ENCODE measurements at places on chromosomes 4 and X.

- no peak for DNase-seq
These were observed 67.7 kb downstream of the RHOH start for GRCh38 chr4:40264497-40264896.

DNA sequence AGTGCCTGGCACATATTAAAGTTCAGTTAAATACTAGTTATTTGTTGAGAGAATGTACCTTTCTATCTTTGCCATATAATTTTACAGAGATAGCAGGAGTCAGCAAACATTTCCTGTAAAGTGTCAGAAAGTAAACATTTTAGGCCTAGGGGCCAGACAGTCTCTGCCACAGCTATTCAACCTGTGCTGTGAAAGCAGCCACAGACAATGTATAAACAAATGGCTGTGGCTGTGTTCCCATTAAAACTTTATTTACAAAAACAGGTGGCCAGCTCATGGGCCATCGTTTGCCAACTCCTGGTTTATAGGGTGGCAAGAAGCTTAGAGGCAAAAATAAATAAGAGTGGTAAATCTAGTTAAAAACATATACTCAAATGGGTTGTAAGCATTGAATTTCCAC, 34.0 kb upstream of the BRS3 start:
- DNase-seq: no peak

DNA sequence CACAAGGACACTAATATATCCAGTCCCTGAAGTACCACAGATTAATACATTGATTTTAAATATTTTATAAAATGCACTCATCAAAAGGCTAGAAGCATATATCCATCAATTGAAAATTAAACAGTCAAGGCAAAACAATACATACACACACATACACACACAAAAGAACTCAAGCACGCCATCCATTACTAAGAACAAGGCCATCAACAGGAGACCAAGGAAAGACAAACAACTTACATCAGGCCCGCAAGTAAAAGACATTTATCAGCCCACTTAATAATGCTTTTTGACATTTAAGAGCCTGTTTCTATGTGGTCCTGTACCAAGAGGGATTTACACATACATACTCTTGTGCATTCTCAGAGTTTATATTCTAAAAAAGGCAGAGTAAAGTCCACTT, 50.0 kb upstream of the ZNF827 start:
- no peak for DNase-seq

- DNase-seq: peak; percentile 59
These were observed 15.9 kb downstream of the RGS12 start for GRCh38 chr4:3308691-3309090.

GRCh38 chr4:181613200-181613599, 630.0 kb upstream of the TENM3 start:
- no peak for DNase-seq

GRCh38 chrX:63713526-63713925, 71.5 kb downstream of the ARHGEF9 start:
- no peak for DNase-seq

GRCh38 chr4:179584101-179584500, 2141.9 kb upstream of the AGA start:
- DNase-seq: no peak

- no peak for DNase-seq
These were observed 84.0 kb upstream of the GRPR start for GRCh38 chrX:16039363-16039762.

DNA sequence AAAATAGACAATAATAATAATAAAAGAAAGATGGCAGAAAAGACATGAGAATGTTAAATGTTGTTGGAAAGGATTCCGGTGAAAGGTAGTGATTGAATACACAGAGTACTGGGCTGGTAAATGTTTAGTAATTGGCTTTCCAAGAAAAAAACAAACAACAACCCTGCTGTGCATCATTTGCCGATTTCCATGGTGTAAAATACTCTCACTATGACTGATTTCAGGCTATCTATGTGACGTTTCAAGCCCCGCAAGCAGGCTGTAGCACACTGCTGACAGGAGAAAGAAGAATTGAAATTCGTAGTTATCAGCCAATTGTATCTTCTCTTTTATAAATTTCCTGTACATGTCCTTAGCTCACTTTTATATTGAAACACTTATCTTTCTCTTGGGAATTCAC, 13.6 kb upstream of the SEPTIN6 start:
- no peak for DNase-seq

GRCh38 chr4:52619591-52619931, 39.5 kb downstream of the USP46 start:
- DNase-seq: no peak

DNA sequence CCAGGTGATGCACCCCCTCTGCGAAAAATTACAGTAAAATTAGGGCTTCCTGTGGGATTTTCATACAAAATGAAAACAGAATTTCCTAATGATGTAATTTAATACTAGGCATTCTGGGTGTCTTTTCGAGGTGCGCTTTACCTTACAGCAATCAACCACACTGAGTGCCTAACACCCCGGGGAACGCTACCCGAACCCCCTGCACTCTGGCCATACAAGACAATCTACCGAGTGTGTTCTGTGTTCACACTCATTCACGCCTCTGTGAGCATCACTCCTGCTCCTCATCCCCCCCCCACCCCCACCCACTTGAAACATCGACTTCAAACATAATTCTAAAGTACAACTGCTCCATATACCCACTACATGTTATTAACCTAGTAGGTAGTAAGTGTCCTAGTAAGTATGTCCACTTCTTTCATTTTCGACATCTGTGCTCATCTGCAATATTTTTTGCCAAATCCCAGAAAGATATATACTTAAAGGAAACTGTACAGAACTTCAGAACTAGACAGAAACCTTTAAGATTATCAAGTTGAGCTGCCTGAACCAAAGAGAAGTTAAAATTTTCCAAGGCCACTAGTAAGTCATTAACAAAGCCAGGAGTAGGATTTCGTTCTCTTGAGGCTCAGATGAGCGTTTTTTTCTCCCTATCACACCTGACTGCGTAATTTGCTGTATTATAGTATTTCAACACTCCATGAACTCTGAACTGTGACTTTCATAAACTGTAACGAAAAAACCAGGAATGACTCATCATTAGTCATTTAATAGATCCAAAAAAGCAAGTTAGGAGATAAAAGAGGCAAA, 80.0 kb downstream of the FAT1 start:
- DNase-seq: no peak

- peak; percentile 12 for DNase-seq
These were observed 5.0 kb downstream of the PITX2 start for GRCh38 chr4:110617646-110618580.

DNA sequence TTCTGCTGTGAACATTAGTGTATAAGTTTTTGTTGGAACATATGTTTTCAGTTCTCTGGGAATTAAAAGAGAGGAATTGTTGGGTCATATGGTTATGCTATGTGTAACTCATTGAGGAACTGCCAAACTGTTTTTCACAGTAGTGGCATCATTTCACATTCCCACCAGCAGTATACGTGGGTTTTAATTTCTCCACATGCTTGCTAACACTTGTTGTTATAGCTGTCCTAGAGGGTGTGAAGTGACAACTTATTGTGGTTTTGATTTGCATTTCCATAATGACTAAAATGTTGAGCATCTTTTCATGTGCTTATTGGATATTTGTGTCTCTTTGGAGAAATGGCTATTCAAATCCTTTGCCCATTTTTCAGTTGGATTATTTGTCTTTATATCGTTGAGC, 13.7 kb downstream of the APELA start:
- DNase-seq: no peak

DNA sequence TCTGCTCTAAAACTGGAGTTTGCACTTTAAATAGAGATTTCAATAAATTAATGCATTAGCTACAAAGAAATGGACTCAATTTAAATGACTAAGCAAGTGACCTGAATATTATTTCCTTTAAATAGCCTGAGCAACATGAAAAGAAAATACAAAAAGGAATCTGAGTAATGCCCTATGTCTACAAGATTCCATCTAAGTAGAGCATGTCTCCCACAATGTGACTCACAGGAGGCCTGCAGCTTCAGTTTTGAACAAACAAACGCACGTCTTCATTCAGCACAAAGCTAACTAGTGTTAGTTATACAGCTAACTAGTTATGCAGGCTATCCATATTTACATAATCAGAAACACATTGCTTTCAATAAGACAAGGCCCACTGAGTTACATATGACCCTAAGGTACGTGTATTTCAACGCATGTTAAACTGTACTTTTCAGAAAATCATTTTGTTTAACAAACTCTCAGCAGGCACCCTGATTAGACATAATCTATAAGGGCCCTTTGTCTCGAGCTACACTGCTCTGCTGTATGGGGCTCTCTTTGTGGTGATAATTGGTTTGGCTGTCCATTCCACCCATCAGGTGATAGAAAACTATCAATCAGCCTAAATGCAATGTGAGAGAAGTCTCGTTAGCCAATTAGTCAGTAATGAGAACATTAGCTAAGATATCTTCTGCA, 116.5 kb downstream of the MAML3 start:
- no peak for DNase-seq

- DNase-seq: no peak
These were observed 1338.0 kb downstream of the FSTL5 start for GRCh38 chr4:160825644-160826338.

- DNase-seq: peak; percentile 2
These were observed 12.3 kb downstream of the LRP2BP start for GRCh38 chr4:185383451-185383850.

DNA sequence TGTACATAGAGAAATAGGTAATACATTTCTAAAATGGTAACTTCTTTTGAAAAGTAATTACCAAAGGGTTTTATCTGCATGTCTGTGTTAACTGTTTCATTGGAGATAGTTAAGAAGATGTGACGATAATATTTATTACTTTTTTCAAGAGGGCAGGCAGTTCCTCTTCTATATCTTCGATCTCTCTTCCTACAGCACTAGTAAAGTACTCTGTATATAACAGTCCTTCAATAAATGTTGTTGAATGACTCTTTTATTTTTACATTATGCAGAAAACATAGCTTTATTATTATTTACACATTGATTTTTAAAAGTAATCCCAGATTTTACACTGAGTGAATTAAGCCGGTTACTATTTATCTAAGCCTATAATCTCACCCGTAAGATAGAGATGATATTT, 51.8 kb downstream of the TMPRSS11E start:
- no peak for DNase-seq

DNA sequence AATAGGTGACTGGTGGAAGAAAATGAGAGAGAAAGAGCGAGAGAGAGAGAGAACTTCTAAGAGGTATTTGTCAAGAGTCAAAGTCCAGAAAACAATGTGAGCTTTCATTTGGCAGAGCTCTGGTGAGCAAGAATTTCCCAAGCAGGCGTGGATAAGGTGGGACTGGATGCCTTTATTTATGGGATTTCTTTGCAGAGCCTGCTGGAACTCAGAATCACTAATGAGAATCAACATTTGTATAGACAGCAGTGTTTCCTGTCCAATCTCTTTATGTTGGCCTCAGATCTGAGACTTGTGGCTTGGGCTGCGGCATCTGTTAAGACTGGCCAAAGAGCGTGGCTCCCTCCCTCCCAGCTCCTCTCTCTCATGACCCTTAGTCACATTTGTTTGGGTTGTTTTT, 67.9 kb upstream of the TBL1X start:
- no peak for DNase-seq

DNA sequence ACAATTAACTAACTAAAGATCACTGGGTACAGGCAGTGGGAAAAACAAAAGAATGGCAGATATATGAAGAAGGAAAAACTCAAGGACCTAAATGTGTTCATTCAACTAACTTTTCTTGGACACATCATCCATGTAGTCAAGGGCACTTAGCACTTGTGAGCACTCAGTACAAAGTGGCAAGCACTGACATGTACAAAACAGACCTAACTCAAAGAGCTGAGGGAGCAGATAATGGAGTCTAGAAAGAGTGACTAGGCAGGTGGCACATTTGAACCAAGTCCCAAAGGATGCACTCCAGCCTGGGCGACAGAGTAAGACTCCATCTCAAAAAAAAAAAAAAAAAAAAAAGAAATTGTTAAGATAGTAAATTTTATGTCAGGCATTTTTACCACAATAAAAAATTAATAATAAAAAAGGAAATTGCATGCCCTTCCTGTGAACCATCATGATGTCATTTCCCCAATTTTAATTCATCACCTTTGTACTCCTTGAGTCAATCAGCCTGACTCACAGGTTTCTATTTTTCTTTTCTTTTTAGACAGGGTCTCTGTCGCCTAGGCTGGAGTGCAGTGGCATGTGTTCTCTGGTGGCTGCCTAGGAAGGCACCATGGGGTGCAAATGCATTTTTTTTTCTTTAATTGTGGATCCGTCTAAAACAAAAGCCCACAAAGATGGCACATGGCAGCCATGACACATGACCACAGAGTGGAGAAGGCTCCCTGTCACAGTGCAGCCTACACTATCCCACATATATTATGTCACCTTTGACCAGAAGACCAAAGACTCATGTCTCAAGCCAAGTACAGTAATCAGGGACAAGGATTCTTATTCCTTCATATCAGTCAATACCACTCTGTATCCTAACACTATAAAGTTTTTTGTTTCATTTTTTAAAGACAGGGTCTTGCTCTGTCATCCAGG, 91.9 kb downstream of the CHST7 start:
- no peak for DNase-seq

GRCh38 chr4:33881176-33881575, 2363.1 kb downstream of the ARAP2 start:
- DNase-seq: no peak

DNA sequence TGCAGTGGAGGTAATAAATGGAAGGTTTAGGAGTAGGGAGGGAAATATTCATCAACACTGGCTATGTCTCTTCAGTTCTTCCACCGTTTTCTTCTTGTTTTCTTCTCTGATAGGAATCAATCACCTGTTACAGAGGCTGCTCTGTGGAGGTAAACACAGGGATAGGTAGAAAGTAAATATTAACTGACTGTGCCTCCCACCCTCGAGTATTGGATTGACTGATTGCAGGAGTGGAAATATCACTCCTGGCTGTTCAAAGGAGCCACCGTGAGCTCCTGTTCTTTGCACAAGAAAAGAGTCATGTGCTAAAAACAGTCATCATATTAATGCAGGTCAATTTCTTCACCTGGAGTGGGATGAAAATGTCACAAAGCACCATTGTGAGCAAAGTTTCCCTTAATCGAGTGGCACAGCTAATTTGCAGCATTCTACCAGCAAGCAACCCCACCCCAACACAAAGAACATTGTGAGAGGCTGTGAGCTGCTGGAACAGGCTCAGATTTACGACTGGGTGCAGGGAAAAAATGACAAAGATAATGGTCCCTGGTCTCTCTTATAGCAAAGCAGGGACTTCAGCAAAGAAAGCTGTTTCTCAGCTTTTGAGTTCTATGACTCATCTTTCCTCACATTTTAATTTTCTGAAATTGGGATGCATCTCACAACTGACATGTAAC, 113.7 kb upstream of the TSPAN5 start:
- DNase-seq: no peak

DNA sequence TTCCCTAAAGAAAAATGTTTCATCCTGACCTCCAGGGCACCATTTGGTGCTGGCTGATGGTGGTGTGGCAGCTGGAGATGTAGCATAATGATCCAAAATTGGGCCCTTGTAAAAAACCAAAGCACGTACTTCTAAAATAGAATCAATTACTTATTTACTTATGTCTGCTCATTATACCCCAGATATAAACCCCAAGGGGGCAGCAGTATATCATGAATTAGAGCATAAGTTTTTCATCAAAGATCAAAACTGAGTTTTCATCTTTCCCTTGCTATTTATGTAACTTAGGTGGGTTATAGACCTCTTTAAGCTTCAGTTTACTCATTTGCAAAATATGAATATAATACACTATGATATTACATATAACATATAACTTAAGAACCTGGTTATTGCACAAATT, 241.1 kb downstream of the TACR3 start:
- DNase-seq: no peak

Measured in NCI-H510A (cell line).